ENCODE measurements at places on chromosomes 3 and 15. TPM values are rescaled to one million over a fixed set of nuclear protein-coding genes. Genes with fewer than 3 reads are reported as not detected.

The LPCAT4 gene
- 8.5 TPM for polyA plus RNA-seq

The PPP2R3A gene
- 0.06 TPM for polyA plus RNA-seq

The HTR3E gene
- polyA plus RNA-seq, result not detected

The SLC15A2 gene
- 2.0 TPM for polyA plus RNA-seq

The CASR gene
- polyA plus RNA-seq, result not detected

The LRIG1 gene
- 10.6 TPM for polyA plus RNA-seq

The CMTM8 gene
- polyA plus RNA-seq, result 0.25 TPM

The SAXO2 gene
- 4.2 TPM for polyA plus RNA-seq
